ENCODE measurements at places on chromosomes 3 and 15. TPM values are rescaled to one million over a fixed set of nuclear protein-coding genes. Genes with fewer than 3 reads are reported as not detected.

The SNX4 gene
- total RNA-seq, result 40.4 TPM

DNA sequence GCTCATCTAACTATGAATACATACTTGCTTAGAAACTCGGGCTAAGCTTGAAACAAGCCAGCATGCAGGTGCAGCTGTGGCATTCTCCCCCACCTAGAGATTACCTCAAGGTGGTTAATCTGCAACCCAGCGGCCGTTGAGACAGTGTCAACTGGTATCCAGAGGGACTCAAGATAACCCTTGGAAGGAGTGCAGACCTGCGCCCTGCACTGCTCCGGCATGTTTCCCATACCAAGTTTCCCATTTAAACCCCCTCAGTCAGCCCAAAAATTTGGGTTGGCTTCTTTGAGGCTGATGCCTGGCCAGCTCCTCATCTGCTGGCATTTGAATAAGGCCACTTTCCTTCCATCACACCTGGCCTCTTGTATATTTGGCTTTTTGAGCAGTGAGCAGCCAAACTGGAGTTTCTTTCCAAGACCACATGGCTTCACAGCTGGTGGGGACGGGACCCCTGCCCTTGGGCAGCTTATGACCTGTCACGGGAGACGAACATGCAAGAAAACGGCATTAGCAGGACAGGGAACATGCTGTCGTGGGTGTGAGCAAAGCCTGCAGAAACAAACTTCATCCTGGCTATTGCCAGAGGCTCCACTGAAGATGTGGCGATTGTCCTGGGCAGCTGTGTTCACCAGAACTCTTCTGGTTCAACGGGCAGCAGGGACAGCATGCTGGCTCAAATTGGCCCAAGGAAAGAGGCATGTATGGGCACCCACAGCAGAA is 98.2 kb downstream of the PLXNA1 start:
- DNase-seq, result no peak
- no peaks in the 10 kb centered on the region for H3K4me1 ChIP-seq
- H3K36me3 ChIP-seq, result no peaks in the 10 kb centered on the region
- no peaks in the 10 kb centered on the region for H3K27me3 ChIP-seq
- no peak overlapping the region for H3K27ac ChIP-seq

- DNase-seq, result peak; percentile 88
- H3K4me1 ChIP-seq, result peaks cover 12% of the 10 kb centered on the region
- H3K27me3 ChIP-seq, result no peaks in the 10 kb centered on the region
- no peak overlapping the region for H3K4me3 ChIP-seq
Measured at GRCh38 chr3:111851511-111851954, 7.5 kb upstream of the PHLDB2 start.

GRCh38 chr15:98530570-98530969 is 117.8 kb upstream of the IGF1R start:
- no peaks in the 10 kb centered on the region for H3K4me1 ChIP-seq
- peaks cover 10% of the 10 kb centered on the region for H3K27me3 ChIP-seq
- DNase-seq, result no peak

The SH2D7 gene
- total RNA-seq, result not detected

GRCh38 chr3:36813305-36813704 is 49.0 kb upstream of the DCLK3 start:
- H3K36me3 ChIP-seq, result no peaks in the 10 kb centered on the region
- no peaks in the 10 kb centered on the region for H3K4me1 ChIP-seq
- no peaks in the 10 kb centered on the region for H3K27me3 ChIP-seq
- no peak for DNase-seq

- DNase-seq, result peak; percentile 17
- no peaks in the 10 kb centered on the region for H3K4me1 ChIP-seq
- no peak overlapping the region for H3K4me3 ChIP-seq
- H3K27me3 ChIP-seq, result no peaks in the 10 kb centered on the region
- peaks cover 11% of the 10 kb centered on the region for H3K36me3 ChIP-seq
Measured at GRCh38 chr3:42547401-42547945, 34.3 kb downstream of the SEC22C start.

GRCh38 chr3:8824238-8824637 is 54.8 kb upstream of the OXTR start:
- DNase-seq, result peak; percentile 17
- H3K36me3 ChIP-seq, result no peaks in the 10 kb centered on the region
- no peaks in the 10 kb centered on the region for H3K27me3 ChIP-seq
- no peaks in the 10 kb centered on the region for H3K4me1 ChIP-seq

The ATP13A5 gene
- not detected for total RNA-seq

- DNase-seq, result no peak
- H3K36me3 ChIP-seq, result no peaks in the 10 kb centered on the region
- peaks cover 20% of the 10 kb centered on the region for H3K4me1 ChIP-seq
- H3K4me3 ChIP-seq, result no peak overlapping the region
- H3K27me3 ChIP-seq, result peaks cover 9% of the 10 kb centered on the region
Measured at GRCh38 chr15:70150405-70150747, 52.7 kb upstream of the TLE3 start.

DNA sequence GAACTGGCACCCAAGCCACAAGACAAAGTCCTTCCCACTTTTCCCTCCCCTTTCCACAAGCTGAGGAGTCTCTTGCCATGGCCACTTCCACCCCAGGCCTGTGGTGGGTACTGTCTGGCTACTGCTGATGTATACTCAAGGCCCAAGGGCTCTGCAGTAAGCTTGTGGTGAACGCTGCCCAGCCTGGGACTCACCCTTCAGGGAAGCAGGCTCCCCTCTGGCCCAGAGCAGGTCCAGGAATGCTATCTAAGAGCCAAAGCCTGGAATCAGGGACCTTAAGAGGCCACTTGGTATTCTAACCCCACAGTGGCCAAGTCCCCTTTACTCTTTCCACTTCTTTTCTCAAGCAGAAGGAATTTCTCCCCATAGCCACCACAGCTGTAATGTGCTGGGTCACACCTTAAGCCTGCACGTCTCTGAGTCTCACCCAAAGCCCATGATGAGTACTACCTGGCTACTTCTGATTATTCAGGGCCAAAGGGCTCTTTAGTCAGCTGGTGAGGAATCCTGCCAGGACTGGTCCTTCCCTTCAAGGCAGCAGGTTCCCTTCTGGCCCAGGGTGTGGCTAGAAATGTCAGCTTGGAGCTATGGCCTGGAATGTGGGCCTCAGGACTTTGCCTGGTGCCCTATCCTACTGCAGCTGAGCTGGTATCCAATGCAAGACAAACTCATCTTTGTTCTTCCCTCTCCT is 4.0 kb downstream of the PATL2 start:
- DNase-seq, result no peak
- H3K27me3 ChIP-seq, result no peaks in the 10 kb centered on the region
- H3K36me3 ChIP-seq, result no peaks in the 10 kb centered on the region
- no peak overlapping the region for H3K4me3 ChIP-seq

DNA sequence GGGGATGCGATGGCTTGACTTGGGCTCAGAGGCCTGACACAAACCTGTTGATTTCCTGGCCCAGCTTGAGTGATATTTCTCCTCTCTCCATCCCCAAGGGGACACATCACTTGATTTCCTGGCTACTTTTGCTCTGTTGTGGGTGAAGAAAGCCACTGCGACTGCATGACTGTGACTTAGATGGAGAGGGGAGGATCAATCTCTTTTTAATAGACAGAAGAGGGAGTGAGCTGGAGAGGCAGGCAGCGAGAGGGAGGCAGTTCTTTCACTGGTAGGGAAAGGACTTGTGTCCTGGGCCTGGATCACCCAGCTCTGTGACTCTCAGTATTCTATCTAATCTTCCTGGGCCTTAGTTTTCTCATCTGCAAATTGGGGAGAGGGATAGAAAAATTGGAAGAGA is 189.8 kb upstream of the RGMA start:
- no peaks in the 10 kb centered on the region for H3K36me3 ChIP-seq
- DNase-seq, result no peak
- no peaks in the 10 kb centered on the region for H3K4me1 ChIP-seq
- H3K4me3 ChIP-seq, result no peak overlapping the region
- peaks cover 3% of the 10 kb centered on the region for H3K27me3 ChIP-seq

DNA sequence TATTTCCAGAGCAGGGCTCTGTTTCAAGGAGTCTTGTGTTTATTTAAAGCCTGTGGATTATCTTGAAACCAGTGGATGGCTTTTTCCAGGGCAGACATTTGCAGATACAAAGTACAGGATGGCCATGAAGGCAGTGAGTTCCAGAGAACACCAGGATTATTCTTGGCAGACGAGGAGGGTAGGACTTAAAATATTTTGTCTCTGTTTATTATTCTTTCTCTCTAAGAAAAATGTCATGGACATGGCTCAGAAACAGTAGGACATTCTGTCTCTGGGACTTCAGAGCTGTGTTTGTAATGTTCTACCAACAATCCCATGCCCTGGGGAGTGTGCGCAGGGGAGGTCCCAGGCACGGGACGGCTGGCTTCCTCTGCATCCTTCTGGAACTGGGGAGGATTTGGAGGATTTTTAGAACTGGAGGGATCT is 125.9 kb downstream of the ATP10A start:
- no peak overlapping the region for H3K27ac ChIP-seq
- H3K36me3 ChIP-seq, result no peaks in the 10 kb centered on the region
- peak; percentile 29 for DNase-seq
- no peak overlapping the region for H3K4me3 ChIP-seq

The CCR4 gene
- not detected for total RNA-seq

The RGMA gene
- 6.2 TPM for total RNA-seq

GRCh38 chr3:32383136-32383711 is 8.4 kb upstream of the CMTM7 start:
- no peaks in the 10 kb centered on the region for H3K36me3 ChIP-seq
- no peaks in the 10 kb centered on the region for H3K4me1 ChIP-seq
- DNase-seq, result no peak
- peaks cover 13% of the 10 kb centered on the region for H3K27me3 ChIP-seq
- H3K27ac ChIP-seq, result no peak overlapping the region

The CCR3 gene
- not detected for total RNA-seq

DNA sequence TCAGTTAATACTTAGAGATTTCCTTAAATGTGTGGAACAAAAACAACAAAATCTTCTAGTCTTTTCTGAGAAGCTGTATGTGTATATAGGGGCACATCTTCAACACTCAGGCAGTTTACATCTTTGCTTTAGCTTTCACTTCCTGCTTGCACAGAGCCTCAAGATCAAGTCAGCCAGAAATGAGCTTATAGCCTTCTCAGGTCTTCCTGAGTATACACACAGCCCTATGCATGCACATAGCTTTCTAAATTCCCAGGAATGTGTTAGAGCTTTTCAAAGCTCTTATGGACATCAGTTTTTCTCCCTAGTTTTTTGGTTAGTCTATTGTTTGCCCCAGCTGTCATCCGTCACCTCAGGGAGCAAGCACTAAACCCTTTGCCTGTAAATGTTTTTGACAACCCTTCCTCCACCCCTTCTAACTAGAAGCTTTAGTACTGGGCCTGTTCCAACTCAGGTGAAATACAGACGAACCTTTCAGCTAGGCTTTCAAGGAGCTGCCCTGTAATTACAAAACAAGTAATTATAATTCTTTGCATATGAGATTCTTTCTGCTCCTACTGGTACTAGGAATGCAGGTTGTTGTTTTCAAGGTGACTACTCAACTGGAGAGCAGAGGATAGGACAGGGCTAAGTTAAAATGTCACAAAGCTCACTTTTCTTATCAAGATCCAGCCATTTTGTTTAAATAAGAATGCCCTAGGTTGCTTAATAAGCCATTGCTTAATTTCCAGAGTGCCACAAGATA is 22.6 kb upstream of the MTMR10 start:
- H3K27ac ChIP-seq, result no peak overlapping the region
- no peaks in the 10 kb centered on the region for H3K4me1 ChIP-seq
- H3K27me3 ChIP-seq, result no peaks in the 10 kb centered on the region
- no peak overlapping the region for H3K4me3 ChIP-seq

DNA sequence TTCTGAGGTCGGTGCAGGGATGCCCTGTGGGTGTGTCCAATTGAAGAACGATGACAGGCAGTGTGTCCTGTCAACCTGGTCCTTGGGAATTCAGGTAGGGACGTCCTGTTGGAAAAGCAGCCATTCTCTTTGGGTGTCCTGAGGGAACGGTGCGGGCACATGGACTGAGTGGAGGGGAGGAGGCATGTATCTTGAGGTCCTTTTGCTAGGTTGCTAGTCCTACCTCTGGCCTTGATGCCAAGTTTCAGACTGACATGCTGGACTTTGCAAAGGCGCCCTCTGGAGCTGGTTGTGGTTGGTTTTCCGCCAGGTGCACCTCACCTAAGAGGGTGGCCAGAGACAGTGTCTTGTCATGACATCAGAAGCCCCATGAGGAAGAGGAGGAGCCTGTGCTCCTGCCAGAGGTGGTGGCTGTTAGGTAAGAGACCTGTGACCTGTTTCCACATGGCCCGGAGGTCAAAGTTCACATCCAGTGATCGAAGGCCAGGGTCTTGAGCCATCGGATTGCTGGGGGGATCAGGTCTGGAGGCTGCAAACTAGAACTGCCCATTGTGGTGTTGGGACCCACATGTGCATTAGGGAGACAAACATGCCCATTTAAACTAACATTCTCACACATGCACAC is 106.3 kb downstream of the SNRPN start:
- no peaks in the 10 kb centered on the region for H3K4me1 ChIP-seq
- peak overlapping the region; percentile 33 for H3K4me3 ChIP-seq
- H3K27ac ChIP-seq, result no peak overlapping the region
- H3K36me3 ChIP-seq, result peaks cover 34% of the 10 kb centered on the region

GRCh38 chr15:100528833-100529428 is at the start of gene CERS3:
TSS of gene CERS3 (minus strand) at chr15:100528950. CDS start at chr15:100501849, 27,101 bp downstream.
- no peaks in the 10 kb centered on the region for H3K4me1 ChIP-seq
- DNase-seq, result no peak
- no peaks in the 10 kb centered on the region for H3K27me3 ChIP-seq
- no peak within 1 kb of the TSS for H3K27ac ChIP-seq
- no peaks in the 10 kb centered on the region for H3K36me3 ChIP-seq

DNA sequence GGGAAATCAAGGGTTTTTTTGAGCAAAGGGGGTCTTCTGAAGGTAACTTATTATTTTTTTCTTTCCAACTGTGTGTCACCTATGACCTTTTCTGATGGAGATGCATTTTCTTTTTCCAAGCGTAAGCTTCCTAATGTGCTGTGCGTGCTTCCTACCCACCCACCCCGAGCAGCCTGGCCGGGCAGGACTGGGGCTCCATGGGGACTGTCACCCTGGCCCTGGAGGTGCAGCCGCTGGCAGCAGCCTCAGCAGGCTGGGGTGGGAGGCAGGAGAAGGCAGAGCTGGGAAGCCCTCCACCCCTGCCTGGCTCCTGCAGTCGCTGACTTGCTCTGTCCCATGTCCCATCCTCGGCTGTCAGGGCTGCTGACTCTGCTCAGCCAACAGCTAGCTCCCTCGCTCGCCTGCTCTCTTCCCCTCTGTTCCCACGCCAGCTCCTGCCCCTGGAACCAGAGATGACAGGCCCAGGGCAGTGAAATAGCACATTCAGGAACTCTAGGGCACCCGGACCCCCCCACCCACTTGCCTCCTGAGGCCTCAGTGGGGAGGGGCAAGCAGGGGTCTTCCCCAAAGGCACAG is 21.4 kb downstream of the IDH2 start:
- H3K4me3 ChIP-seq, result no peak overlapping the region
- no peaks in the 10 kb centered on the region for H3K4me1 ChIP-seq
- no peak overlapping the region for H3K27ac ChIP-seq
- H3K36me3 ChIP-seq, result peaks cover 5% of the 10 kb centered on the region

DNA sequence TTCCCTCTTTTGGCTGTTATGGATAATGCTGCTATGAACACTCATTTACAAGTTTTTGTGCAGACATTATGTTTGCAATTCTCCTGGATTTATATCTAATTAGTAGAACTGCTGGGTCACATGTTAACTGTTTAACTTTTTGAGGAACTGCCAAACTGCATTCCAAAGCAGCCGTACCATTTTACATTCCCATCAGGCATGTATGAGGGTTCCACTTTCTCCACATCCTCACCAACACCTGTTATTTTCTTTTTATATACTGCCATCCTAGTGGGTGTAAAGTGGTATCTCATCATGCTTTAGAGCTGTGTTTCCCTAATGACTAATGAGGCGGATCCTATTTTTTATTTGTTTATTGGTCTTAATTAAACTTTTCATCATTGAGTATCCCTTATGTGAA is 9.2 kb downstream of the KPNA4 start:
- H3K4me3 ChIP-seq, result no peak overlapping the region
- no peak for DNase-seq
- H3K27ac ChIP-seq, result no peak overlapping the region
- no peaks in the 10 kb centered on the region for H3K27me3 ChIP-seq
- H3K4me1 ChIP-seq, result no peaks in the 10 kb centered on the region
- peaks cover 4% of the 10 kb centered on the region for H3K36me3 ChIP-seq
